ENCODE measurements at places on chromosomes 13 and 19. TPM values are rescaled to one million over a fixed set of nuclear protein-coding genes. Genes with fewer than 3 reads are reported as not detected.

DNA sequence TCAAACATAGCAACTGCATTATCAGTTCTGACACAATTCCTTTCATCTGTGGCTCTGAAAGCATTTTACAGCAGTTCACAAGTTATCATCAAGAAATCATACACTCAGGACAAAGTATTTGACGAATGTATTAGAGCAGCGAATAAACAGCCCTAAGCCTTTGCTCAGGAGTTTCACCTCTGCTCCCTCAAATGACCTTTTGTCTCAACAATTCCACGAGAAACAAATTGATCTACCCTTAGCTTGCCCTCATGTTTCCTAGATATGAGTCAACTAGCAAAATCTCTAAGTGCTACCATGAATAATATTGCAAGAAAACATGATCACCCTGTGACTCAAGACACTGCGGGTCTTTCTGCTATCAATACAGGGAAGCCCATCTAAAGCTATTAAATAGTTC, 396.1 kb downstream of the EFNB2 start:
- DNase-seq = no peak

DNA sequence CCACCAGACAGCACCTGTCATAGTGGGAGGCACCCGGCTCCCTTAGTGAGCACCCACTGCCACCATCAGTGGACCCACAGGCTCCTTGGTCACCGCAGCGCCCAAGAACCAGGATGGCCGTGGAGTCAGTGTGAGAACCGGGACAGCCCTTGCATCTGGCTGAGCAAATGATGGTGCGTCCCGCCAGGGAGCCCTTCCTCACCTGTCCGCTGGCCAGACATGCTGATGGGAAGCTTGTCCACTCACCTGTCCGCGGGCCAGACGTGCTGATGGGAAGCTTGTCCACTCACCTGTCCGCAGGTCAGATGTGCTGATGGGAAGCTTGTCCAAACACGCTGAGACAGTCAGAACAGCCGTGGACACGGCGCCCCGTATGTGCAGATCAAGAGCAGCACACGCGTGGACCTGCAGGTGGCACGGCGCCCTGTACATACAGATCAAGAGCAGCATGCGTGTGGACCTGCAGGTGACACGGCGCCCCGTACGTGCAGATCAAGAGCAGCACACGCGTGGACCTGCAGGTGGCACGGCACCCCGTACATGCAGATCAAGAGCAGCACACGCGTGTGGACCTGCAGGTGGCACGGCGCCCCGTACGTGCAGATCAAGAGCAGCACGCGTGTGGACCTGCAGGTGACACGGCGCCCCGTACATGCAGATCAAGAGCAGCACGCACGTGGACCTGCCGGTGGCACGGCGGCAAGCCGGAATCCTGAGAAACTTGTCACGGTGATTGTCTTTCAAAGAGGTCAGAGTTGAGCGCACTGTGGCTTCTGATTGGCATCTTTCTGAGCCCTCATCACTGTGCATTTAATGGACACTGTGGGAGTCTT, 40.7 kb upstream of the DCUN1D2 start:
- DNase-seq = no peak

SHANK1 gene
- 0.44 TPM for total RNA-seq

GRCh38 chr13:110410936-110411687, 104.0 kb downstream of the COL4A2 start:
- DNase-seq = no peak

GRCh38 chr13:105719859-105720258, 815.6 kb downstream of the EFNB2 start:
- no peak for DNase-seq

GRCh38 chr19:41248895-41249294, 15.3 kb upstream of the HNRNPUL1 start:
- DNase-seq = no peak

GRCh38 chr19:16621165-16621800, 6.7 kb downstream of the MED26 start:
- no peak for DNase-seq

- DNase-seq = no peak
These were observed 47.2 kb upstream of the EPHX3 start for GRCh38 chr19:15279326-15279904.

DNA sequence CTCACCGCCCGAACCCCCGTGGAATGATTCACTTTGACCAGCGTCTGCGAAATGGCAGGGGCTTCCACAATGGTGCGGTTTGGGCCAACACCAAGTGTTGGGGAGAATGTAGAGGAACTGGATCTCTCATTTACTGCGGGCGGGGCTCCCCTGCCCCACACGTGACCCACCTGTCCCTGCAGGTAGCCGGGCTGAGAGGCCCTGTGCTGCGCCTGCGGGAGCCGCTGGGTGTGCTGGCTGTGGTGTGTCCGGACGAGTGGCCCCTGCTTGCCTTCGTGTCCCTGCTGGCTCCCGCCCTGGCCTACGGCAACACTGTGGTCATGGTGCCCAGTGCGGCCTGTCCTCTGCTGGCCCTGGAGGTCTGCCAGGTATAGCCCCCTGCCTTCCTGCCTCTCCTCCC, 5.8 kb upstream of the FLT3LG start:
- no peak for DNase-seq

DNA sequence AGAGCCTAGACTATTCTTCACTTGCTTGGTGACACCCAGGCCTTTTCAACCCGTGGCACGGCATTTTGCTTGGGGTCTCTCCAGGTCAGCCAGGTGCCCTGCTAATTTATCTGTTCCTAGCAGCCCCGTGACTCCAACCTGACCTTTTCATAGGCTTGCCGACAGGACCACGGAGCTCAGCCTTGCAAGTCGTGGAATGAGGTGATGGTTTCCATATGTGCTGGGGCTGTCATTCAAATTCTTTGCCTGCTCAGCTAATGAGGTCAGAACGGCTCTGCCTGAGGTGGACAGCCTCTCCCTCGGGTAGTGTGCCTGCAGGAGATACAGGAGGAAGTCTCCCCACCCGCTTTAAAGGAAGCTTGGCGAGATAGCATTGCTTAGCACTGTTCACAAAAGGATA, 61.0 kb downstream of the SHISA2 start:
- no peak for DNase-seq

- no peak for DNase-seq
These were observed 13.8 kb downstream of the STARD13 start for GRCh38 chr13:33271759-33272158.

GRCh38 chr13:99285432-99286182, 21.6 kb downstream of the GPR183 start:
- no peak for DNase-seq

IRF2BP1 gene
- 18.1 TPM for total RNA-seq

CYP2A7 gene
- total RNA-seq = not detected

DNA sequence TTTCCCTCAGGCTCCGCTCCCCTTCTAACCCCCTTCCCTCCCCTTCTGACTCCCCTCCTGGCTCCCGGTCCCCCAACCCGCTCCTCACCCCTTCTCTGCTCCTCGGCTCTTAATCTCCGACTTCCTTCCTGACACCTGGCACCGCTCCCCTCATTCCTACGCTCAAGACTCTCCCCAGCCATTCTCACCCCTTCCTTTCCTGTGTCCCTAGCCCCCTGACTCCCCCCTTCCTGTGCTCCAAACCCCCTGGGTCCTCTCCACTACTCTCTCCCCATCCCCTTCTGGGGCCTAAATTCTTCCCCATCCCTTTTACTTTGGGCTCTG, 658 bp downstream of the CLPP start:
- DNase-seq = no peak

RNF17 gene
- total RNA-seq = not detected

GRCh38 chr19:776549-776948, 20.7 kb upstream of the PTBP1 start:
- DNase-seq = no peak

DNA sequence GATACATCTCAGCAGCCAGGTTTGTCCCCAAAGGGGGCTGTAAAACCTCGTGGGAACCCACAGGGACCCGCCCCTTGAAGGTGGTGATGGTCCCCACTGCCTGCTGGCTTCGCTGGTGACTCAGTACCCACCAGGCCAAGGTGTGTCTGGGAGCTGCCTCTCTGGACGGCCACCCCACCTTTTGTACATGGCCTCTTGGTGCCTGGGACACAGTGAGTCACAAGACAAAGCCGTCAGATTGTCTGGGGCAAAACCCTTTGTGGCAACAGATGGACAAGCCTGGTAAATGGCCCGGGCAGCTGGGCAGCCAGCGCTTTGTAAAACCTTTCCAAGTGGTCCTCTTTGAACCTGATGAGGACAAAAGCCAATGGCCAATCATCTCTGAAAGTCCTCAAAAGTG, 27.9 kb upstream of the KLF2 start:
- DNase-seq = peak; percentile 40

Data from MCF 10A (cell line).